Breast epithelium (tissue), 4 donors: ENCODE measurements at places on chromosomes 3 and 15.

DNA sequence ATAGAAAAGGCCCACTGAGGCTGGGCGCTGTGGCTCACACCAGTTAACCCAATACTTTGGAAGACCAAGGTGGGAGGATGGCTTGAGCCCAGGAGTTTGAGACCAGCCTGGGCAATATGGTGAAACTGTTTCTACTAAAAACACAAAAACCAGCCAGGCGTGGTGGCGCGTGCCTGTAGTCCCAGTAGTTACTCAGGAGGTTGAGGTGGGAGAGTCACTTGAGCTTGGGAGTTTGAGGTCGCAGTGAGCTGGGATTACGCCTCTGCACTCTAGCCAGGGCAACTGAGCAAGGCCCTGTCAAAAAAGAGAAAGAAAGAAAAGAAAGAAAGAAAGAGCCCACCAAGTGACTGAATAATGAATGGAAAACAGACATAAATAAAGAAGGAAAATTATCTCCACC, 32.0 kb downstream of the TAMM41 start:
- DNase-seq = no peak

- no peak for DNase-seq
Observed at GRCh38 chr3:59185591-59186369, 136.0 kb upstream of the CFAP20DC start.

DNA sequence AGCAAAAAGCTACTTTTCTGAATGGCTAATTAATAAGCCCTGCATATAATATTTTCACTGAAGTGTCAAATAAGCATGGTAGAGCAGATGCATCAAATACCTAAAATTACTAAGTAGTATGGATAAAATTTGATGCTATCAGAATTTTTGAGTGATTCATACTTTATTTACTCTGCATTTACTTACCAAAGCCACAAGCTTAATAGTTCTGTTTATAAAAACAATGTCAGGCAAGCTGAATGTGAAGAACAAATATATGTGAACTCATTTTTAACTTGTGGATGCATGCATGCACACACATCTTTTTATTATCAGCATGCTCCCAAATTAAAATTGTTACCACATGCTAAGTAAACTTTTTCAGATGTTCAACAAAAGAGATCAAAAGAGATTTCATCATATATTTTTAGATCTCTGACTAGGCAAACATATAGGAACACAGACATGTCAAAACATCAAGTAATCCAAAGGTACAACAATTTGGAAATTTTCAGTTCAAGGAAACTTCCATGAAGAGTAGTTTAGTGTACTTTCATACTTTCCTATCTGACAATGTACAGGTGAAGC, 969.4 kb downstream of the ROBO1 start:
- DNase-seq = no peak

DNA sequence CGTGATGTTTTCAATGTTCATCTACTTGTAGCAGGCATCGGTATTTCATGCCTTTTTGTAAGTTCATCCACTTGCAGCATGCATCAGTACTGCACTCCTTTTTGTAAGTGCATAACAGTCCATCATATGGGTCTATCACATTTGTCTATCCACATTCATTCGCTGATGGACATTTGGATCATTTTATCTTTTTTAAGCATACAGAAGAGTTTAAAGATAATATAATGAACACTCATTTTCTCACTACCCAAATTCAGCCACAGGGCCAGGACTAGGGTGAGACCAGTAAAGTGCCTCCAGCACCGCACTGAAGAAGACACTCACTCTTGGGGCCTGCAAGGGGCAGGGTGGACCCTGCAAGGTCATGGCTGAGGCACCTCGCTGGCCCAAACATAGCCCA, 309.6 kb downstream of the UACA start:
- no peak for DNase-seq

- DNase-seq = peak; percentile 68
Observed at GRCh38 chr15:80906159-80906766, 83.4 kb downstream of the MESD start.

- DNase-seq = no peak
Observed at GRCh38 chr3:16828815-16829214, 55.9 kb upstream of the PLCL2 start.

- no peak for DNase-seq
Observed at GRCh38 chr3:159266779-159267178, 464.9 kb downstream of the MFSD1 start.

DNA sequence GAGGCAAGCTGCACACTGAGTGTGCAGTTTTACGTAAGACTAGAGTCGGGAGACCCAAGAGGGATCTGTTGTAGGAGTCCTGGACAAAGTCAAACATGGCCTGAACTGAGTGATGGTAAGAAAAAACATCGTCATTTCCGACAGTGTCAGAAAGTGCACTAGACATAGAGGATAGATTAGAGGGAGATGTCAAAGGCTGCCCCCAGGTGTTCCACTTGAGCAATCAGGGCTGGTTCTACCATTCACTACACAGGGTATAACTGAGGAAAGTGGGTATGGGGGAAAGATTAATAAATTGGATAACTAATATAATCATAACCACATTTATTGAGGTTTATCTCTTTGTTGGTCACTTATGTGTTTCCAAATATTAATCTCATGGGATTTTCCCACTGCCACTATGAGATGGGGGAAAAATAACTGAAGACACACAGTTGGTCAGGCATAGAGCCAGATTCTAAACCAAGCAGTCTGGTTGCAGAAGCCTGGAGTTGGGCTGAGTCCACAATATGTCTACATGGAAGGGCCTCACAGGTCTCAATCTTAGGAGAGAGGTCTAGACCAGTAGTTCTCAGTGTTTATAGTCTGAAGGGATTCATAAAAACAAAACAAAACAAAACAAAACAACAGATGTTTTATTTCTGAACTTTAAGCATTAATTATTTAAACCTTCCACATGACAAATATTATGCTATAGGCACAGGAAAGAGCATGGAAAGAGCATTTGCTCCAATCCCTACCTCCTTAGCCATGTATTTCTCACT, 766.5 kb downstream of the NTRK3 start:
- DNase-seq = no peak

DNA sequence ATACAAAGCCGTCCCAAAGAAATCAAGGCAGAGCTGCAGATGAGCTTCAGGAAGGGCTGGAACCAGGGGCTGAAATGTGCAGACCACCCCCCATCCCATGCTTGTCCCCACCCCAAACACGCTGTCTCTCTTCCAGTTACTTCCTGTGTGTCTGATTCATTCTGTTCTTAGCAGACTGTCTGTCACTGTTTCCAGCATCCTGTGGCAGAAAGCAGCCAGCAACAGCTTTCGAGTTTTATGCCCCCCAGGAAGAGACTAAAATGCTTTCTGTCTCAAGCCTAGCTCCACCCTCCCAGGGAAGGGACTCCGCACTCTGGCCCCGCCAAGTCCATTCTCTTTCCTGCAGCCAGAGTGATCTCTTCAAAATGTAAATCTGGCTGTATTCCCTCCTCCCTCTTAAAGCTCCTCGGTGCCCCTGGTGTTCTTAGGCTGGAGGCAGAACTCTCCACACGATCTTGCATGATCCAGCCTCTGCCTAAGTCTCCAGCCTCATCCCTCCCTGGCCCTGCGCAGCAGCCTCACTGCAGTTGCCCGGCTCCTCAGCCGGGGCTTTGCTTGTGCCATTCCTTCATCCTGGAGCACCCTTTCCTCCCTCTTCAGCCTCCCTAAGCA, 41.5 kb downstream of the HRH1 start:
- DNase-seq = no peak

DNA sequence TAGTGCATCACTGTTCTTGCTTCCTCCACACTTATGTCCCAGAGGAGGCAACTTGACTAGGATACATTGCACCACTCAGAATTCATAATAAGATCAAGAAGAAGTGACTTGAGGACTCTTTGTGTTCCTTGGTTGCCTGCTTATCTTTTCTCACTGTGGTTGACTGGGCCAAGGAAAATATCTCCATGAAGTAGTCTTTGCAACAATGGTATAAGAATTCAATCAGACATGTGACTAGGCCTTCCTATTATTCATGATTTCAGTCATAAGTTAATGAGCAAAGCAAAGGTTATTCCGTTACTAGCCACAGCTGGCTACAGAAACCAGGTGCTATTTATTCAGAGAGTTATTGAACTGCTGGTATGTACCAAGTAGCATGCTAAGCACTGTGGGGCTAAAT, 359.3 kb downstream of the RORA start:
- no peak for DNase-seq

DNA sequence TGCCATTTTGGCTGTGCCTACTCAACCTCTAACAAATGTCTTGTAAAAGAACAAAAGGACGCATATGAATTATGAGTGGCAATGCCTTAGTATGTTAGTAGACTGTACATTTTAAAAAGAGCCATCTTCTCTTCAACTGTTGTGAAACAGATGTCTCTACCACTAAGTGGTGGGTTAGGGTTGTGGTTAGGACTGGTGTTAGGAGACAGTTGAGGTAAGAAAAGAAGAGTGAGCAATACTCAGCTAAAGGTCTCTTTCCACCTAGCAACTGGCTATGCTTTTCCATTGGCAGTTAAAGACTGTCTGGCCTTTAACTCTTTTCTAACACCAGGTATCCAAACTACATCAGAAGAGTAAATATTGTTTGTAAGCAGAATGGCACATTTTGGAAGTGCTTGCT, 221.7 kb upstream of the TBC1D5 start:
- DNase-seq = no peak

DNA sequence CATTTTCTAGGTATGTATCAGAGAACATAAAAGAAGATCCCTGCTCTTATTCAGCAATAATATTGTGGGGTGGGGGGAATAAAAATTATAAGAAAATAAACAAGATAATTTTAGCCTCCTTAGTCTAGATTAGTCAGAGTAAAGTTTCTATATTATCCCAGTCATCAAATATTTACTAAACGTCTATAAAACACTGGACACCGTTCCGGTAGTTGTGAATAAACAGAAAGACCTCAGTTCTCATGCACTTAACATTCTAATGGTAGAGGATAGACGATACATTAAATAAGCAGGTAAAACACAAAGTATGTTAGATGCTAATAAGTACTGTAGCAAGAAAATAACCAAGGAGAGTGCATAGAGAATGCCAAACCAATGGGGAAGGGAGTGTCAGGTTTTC, 425.0 kb downstream of the GBE1 start:
- DNase-seq = no peak

GRCh38 chr3:129514110-129514509, 14.3 kb upstream of the RHO start:
- no peak for DNase-seq

DNA sequence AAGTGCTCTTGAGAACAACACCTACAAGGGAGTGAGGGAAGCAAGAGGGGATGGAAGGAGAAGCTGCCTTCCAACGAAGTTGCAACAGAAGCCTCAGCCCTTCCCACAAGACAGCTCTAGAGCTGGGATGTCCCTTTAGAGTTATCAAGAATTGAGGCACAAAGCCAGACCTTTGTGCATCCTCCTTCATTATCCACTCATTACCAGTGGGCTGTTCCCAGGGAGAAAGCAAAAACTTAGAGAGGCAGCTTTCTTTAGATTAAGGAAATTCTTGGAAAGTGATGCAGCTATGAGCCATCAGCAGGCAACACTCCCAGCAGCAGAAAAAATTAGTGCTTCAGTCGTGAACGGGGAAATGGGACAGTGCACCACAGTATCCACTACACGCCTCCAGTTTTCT, 10.6 kb upstream of the CD96 start:
- no peak for DNase-seq

GRCh38 chr3:16331319-16331883, 66.4 kb downstream of the OXNAD1 start:
- DNase-seq = no peak

GRCh38 chr15:68409736-68410370, 22.1 kb downstream of the ITGA11 start:
- DNase-seq = peak; percentile 8

DNA sequence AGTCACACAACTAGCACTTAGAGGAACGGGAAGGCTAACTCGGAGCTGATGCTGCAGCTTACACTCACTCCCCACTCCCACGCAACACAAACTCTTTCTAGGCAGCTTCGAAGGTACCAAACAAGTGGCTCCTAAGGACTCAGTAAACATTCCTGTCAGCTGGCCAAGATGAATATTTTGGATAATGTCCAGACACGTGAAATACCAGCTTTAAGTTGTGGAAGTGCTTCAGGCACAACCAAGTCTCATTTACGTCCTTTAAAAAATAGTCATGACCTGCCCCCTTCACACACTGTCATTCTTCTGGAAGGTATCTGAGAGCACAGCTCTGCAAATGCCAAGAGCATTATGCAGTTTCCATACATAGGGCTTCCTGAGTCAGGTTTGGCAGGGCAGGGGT, 1005.9 kb upstream of the CFAP20DC start:
- DNase-seq = no peak

DNA sequence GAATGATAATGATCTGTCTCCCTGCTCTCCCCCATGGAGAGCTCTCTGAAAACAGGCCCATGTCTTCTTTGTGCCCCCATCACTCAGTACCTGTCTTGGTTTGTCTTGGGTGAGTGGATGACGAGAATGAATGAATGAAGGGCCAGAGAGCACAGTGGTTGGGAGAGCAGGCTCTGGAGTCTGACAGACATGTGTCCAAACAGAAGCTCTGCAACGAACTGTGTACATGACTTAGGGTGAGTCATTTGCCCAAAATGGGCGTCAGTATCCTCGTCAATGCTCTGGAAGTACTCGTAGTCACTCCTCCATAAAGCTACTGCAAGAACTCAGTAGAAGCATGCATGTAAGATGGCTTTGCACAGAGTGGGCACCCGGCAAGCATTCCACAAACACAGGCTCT, 170.2 kb upstream of the TLE3 start:
- DNase-seq = no peak

DNA sequence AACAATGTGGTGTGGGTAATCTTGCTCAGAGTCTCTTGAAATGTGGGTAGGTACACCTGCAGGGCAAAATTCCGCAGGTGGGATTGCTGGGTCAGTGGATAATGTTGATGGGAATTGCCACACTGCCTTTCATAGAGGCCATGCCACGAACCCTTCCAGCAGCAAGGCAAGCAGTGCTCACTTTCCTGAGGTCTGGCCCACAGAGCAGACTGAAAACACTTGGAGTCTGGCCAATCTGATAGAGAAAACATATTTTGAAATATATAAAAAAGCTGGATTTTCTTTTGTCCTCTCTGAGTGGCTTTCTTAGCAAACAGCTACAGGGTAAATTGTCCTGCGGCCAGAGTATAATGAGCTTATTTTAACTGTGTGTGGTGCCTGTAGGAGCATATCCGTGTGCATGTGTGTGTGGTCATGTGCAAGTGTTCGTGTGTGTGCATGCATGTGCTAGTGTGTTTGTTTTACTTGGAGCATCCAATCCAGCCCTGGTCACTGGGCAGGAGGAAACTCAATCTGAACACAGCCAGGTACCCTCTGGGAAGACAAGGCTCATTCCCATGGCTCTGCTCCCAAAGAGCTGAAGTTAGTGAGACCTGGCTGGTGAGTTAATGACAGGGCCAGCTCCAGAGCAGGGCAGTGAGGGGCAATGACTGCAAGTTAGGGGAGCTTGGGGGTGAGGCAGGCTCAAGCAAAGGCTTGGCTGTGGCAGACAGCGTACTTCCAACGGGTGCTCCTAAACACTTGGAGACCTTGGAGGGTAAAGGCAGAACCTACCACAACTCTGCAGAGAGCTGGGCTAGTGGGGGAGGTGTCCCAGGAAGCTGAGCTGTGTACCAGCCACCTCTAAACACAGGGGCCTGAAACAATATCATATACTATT, 91.3 kb downstream of the PLXNA1 start:
- peak; percentile 82 for DNase-seq

- DNase-seq = no peak
Observed at GRCh38 chr15:89360294-89360971, 25.8 kb upstream of the POLG start.
